ENCODE measurements at places on chromosomes 7 and 10. TPM values are rescaled to one million over a fixed set of nuclear protein-coding genes. Genes with fewer than 3 reads are reported as not detected.

The GCK gene
- not detected for total RNA-seq

The OGDHL gene
- total RNA-seq = 7.5 TPM

The SEC31B gene
- total RNA-seq = 13.2 TPM

The GPR26 gene
- total RNA-seq = 0.05 TPM

The MOGAT3 gene
- not detected for total RNA-seq

DNA sequence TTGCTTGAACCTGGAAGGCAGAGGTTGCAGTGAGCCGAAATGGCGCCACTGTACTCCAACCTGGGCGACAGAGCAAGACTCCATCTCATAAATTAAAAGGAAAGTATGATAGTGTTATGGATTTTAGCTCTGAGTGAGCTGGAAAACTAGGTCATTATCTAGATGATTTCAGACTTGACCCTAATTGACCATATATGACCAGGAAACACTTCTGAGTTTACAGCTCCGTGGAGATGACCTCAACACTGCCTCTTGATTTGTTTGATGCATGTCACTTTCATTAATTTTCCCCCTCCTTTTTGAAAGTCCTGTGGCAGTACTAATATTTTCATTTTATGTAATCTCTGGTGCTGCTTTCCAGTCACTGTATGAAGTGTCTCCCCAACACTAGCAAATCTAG lies 7.8 kb upstream of the SEC61A2 start:
- H3K36me3 ChIP-seq = peaks cover 24% of the 10 kb centered on the region
- H3K27ac ChIP-seq = no peak overlapping the region
- H3K27me3 ChIP-seq = no peaks in the 10 kb centered on the region

GRCh38 chr10:124534826-124535601 lies 73.4 kb downstream of the LHPP start:
- peaks cover 3% of the 10 kb centered on the region for H3K27me3 ChIP-seq
- H3K4me1 ChIP-seq = peaks cover 18% of the 10 kb centered on the region
- DNase-seq = no peak
- H3K27ac ChIP-seq = peak overlapping the region; percentile 57
- no peak overlapping the region for H3K4me3 ChIP-seq
- H3K36me3 ChIP-seq = no peaks in the 10 kb centered on the region

- H3K4me3 ChIP-seq = no peak overlapping the region
- peaks cover 26% of the 10 kb centered on the region for H3K4me1 ChIP-seq
- H3K27ac ChIP-seq = no peak overlapping the region
- peaks cover 4% of the 10 kb centered on the region for H3K36me3 ChIP-seq
- DNase-seq = no peak
Observed at GRCh38 chr7:35828817-35829216, 28.0 kb downstream of the SEPTIN7 start.

GRCh38 chr10:93666030-93666429 lies 36.4 kb downstream of the FRA10AC1 start:
- H3K27me3 ChIP-seq = no peaks in the 10 kb centered on the region
- peaks cover 8% of the 10 kb centered on the region for H3K36me3 ChIP-seq
- no peak overlapping the region for H3K27ac ChIP-seq
- no peak for DNase-seq
- H3K4me3 ChIP-seq = no peak overlapping the region
- no peaks in the 10 kb centered on the region for H3K4me1 ChIP-seq
